ENCODE measurements at places on chromosomes 11 and 22. TPM values are rescaled to one million over a fixed set of nuclear protein-coding genes. Genes with fewer than 3 reads are reported as not detected.

DNA sequence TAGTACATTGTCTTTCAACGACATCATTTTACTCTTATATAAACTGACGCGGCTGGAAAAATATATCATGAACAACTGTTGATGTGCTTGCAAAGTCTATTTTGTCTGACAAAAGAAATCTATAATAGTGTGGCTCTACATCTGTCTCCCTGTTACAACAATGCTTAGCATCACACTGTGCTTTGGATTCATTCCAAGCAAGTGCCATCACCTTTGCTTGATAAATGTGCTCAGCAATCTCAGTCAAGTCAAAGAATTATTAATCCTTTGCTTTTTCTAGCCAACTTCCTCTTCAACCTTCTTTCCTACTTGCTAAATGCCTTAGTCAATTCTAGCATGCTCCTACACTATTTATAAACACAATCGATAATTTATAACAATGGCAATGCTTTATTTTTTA, 140.5 kb downstream of the FCHSD2 start:
- no peak for DNase-seq

- no peak for DNase-seq
Observed at GRCh38 chr22:36658900-36659299, 44.7 kb downstream of the CACNG2 start.

The C11orf68 gene
- total RNA-seq = 16.8 TPM

GRCh38 chr11:86787656-86788055, 12.7 kb upstream of the PRSS23 start:
- no peak for DNase-seq

DNA sequence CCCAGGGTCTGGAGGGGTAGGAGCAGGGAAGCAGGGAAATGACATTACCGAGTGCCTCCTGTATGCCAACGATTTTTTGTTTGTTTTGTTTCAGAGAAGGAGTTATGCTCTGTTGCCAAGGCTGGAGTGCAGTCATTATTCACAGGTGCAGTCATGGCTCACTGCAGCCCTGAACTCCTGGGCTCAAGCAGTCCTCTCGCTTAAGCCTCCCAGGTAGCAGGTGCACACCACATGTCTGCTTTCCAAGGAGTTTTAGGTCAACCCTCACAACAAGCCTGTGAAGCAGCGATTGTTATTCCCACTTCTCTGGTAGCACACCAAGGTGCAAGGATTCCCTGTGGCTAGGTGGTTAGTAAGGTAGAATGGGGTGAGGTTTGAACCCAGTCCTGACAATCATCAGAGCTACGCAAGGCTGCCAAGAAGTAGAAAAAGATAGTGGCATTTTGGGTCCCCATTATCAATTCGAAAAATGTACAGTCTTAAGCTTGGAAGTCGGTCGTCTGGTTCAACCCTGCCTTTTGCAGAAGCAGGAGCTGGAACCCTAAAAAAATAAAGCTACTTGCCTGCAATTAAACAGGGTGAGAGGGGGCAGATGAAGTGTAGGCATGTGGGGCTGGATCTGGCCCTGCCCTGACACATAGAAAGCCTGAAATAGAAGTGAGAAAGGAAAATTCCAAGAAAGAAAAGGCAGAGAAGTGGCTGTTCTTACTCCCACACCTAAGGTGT, 9.1 kb downstream of the UCP3 start:
- DNase-seq = no peak

Measured in activated naive CD8-positive, alpha-beta T cell treated with anti-CD3 and anti-CD28 coated beads for 36 hours (primary cell).